ENCODE measurements at places on chromosomes 3 and 15.
A peak's percentile ranks its signal among the peaks of the same experiment; 100 is the strongest.

GRCh38 chr15:76330080-76330680 lies 6.4 kb upstream of the ISL2 start:
- DNase-seq = no peak

DNA sequence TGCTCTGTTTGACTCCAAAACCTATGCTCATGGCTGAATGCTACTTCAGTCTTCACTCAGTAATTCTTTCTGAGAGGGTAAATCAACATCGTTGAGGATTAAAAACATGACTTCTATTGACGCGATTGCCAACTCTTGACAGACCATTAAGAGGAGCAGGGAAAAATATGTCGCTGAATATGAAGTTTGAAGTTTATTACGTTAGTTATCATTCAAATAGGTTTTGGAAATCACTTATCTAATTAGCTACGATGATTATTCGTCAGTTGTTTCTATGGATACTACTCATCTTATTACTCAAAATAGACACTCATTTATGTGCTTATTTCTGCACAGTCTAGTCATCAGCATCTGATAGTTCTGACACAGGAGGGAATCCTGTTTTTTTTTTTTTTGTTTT lies 279.2 kb upstream of the TBL1XR1 start:
- DNase-seq = no peak

DNA sequence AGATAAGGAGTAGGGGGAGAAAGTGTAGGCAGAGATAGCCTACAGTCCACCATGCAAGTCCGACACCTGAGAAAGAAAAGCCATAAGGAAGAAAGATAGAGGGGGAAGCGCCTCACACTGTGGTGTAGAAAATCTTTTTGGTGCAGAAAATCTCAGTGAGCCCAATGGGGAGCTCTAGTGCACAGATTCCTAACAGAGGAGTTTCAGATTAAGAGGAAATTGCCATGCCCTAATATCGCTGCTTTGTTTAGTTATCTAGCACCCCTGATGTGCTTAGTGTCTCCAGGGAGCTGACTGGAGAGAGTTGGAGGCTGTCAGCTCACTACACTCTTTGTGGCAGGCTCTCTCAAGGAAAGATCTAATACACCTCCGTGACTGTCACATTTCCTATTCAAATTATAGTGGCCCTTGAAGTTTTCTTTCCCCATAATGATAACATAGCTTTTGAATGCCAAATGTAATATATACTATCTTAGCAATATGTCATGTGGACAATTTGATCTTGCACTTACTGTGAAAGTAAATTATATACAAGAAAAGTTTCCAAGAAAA lies 33.7 kb downstream of the CGGBP1 start:
- DNase-seq = no peak

GRCh38 chr3:49133226-49133951 lies 539 bp upstream of the LAMB2 start:
- DNase-seq = peak; percentile 57

DNA sequence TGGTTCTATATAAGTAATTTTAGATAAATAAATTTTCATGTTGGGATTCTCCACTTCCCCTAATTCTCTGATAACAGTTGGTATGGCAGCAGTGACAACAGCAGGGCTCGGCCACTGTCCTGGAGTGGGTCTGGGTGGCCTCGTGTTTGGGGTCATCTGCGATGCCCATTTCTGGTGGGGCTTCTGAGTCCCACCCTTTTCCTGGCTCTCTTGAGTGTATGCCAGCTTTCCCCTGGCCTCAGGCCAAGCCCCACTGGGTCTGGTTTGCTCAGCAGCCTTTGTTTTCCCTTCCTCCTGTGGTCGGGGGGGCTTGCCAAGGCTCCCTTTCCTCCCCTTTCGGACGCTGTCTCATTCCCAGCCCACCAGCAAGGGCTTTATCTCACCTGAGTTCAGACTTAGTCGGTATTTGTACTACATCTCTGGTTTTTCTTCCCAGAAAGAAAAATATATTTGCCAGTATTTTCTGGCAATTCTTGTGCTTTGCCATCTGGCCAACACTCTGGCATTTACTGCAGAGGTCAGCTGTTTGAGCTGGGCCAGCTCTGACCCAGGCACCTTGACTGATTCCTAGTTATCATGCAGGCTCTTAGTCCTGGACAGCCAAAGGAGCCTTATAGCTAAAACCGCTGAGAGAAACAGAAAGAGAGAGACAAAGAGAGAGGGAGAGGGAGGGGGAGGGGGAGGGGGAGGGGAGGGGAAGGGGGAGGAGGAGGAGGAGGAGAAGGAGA lies 35.2 kb downstream of the MYZAP start:
- no peak for DNase-seq

DNA sequence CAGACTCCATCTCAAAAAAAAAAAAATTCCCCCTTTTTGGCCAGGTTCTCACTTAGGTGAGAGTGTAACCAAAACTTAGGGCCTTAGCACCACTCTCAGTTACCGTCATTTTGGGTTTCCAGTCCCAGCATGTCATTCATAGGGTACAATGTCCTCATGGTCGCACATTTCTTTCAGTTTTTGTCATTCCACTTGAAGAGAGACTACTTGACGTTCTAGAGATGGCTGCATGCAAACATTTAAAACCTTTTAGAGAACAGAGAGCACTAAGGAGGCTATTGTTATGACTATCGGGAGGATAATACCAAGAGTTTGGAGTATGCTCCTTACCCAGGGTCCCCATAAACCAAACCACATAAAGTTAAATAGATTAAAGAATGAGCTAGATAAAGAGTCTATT lies 37.9 kb upstream of the THUMPD3 start:
- DNase-seq = no peak

- peak; percentile 18 for DNase-seq
These were observed 40.9 kb downstream of the GNB4 start for GRCh38 chr3:179410331-179410730.

- DNase-seq = peak; percentile 86
These were observed 5.8 kb downstream of the HEXA start for GRCh38 chr15:72369964-72370363.

GRCh38 chr3:161081633-161082032 lies 23.5 kb downstream of the B3GALNT1 start:
- DNase-seq = peak; percentile 67

DNA sequence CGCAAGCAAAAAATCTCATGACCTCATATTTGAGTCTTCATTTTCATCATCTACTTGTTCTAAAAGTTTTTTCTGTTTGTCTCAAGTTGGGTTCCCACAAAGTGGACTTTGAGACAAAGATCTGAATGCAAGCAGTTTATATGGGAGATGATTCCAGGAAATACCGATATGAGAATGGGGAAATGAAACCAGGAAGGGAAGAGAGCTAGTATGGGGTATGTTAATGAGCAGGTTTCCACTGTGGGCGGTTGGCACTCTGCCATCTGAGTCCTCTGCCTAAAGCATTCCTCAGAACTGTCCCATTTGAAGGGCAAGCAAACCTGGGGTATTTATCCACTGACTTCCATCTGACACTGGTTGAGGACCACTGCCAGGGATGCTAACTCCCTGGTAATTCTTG lies 8.8 kb downstream of the ADPRH start:
- DNase-seq = peak; percentile 99

DNA sequence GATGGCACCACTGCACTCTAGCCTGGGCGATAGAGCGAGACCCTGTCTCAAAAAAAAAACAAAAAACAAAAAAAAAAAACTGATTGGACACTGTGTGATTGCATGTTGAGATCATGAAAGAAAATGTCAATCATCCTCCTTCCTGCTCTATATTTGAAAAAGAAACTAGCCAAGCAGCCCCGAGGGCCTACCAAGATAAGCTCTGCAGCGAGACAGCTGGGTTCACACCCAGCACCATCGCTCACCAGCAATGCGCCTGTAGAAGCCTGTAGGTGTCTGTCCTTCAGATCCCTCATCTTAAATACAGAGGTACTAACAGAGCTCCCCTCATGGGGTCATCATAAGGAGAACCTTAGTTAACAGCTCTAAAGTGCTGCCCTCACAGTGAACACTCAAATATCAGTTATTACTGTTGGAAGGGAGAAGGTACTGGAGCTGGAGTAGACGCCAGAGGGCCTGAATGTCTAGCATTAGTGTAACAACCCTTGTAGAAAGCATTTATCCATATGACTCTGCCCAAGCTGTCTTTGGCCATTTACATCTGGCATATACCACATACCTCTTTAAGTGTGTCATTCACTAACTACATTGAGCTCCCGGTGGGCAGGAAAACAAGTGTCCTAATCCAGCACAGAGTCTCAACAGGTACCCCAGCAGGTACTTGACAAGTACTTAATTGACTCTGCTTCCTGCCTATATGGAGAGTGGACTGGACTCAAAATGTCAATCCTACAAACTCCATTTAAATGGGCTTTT lies 22.9 kb downstream of the MYLK start:
- no peak for DNase-seq

- DNase-seq = no peak
These were observed 29.5 kb downstream of the P2RY14 start for GRCh38 chr3:151248772-151249337.

DNA sequence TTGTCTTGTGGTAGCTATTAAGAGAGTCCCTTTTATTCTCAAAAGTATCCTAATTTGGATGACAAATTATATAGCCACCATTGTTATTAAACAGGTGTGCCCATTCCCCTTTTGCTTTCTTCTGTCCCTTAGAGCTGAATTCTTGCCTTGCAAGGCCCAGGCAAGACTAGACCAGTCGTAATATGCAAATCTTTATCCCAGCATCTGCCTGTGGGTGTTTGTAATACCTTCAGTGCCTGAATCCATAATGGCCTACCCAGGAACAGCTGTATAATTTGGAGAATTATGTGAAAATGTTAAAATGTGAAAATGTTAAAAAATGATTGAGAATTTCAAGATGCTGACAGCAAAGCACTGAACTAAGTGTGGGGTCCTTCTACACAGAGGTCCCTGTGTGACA lies 403.0 kb upstream of the RBMS3 start:
- no peak for DNase-seq

GRCh38 chr3:122952520-122952919 lies 75.0 kb downstream of the SEMA5B start:
- DNase-seq = peak; percentile 73

Measured in inflammatory macrophage treated with lipopolysaccharide for 4 hours (primary cell).